ENCODE measurements at places on chromosomes 11 and 22.

DNA sequence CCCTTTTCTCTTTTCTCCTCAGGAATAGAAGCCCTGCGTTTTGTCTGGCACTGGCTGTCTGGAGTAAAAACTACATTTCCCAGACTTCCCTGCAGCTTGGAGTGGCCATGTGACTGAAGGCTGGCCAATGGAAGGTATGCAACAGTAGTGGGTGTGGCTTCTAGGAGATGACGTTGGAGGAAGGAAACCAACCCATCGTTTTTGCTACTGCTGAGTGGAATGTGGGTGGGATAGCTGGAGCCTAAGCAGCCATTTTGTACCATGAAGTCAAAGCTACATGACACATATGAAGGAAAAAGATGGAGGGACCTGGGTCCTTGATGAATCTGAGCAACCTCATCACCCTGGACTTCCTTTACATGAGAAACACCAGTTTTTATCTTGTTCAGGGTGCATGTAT lies 19.6 kb downstream of the FGF3 start:
- DNase-seq: no peak

GRCh38 chr11:15863411-15863810 lies 492.9 kb downstream of the SOX6 start:
- no peak for DNase-seq

DNA sequence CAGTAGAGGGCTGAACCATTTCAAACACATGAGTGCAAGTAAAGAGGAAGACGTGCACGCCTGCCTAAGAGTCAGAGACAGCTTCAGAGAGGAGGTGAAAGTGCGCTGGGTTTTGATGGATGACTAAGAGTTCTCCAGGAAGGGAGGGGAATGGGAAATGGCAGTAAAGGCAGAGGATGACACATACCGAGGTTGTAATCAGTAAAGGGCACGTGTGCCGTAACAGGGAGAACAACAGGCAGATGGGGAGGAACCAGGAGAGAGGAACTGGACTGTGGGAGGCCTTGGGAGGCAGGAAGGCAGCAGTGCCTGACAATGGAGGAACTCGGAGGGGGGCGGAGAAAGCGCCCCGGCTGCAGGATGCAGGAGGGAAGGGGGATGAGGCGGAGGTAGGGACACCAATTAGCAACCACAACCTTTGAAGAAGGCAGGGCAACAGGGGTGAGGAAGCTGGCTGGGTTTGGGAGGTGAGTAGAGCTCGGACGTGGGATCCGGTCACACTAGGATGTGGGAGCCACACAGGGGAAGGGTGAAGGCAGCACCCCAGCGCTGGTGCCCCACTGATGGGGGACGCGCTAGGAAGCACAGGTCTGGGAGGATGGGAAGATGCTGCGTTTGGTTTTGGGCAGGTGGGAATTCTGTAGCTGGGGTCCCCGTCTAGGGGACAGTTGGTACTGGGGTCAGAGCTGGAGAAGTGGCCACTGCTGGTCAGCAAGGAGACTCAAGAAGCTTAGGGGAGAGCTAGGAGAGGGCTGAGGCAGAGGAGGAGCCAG lies 67.4 kb downstream of the SCUBE1 start:
- DNase-seq: no peak

GRCh38 chr11:17353821-17354600 lies 2.4 kb downstream of the NCR3LG1 start:
- no peak for DNase-seq

- no peak for DNase-seq
Observed at GRCh38 chr22:27310966-27311697, 490.4 kb downstream of the MN1 start.
